ENCODE measurements at places on chromosomes 5 and 9.

- DNase-seq, result no peak
Measured at GRCh38 chr9:76176171-76176570, 218.1 kb downstream of the RFK start.

GRCh38 chr5:60960591-60960990, 15.6 kb downstream of the NDUFAF2 start:
- DNase-seq, result no peak

- DNase-seq, result no peak
Measured at GRCh38 chr5:33691856-33692255, 199.9 kb downstream of the ADAMTS12 start.

GRCh38 chr5:103340717-103341388, 82.3 kb downstream of the MACIR start:
- DNase-seq, result no peak

GRCh38 chr5:133664422-133664821, 52.1 kb upstream of the FSTL4 start:
- no peak for DNase-seq

- DNase-seq, result no peak
Measured at GRCh38 chr5:150256410-150257064, 33.0 kb downstream of the CAMK2A start.

GRCh38 chr5:65749221-65749844, 27.3 kb downstream of the NLN start:
- no peak for DNase-seq

- DNase-seq, result no peak
Measured at GRCh38 chr9:1978941-1979340, 36.2 kb upstream of the SMARCA2 start.

DNA sequence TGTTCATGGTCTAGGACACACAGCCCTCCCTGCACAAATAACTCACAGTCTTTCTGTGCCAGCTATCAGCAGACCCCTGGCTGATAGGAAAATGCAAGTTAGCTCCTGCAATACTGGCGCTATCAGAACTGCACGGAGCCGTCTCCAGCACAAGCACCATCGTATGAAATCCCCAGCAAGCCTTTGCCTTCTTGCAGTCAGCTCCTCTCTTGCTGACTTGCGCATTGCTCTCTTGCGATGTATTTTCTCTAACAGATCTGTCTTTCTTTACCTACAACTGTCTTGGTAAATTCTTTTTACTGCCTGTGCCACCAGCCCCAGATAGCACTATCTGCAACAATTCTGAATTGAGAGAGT, 25.1 kb upstream of the UGCG start:
- no peak for DNase-seq

DNA sequence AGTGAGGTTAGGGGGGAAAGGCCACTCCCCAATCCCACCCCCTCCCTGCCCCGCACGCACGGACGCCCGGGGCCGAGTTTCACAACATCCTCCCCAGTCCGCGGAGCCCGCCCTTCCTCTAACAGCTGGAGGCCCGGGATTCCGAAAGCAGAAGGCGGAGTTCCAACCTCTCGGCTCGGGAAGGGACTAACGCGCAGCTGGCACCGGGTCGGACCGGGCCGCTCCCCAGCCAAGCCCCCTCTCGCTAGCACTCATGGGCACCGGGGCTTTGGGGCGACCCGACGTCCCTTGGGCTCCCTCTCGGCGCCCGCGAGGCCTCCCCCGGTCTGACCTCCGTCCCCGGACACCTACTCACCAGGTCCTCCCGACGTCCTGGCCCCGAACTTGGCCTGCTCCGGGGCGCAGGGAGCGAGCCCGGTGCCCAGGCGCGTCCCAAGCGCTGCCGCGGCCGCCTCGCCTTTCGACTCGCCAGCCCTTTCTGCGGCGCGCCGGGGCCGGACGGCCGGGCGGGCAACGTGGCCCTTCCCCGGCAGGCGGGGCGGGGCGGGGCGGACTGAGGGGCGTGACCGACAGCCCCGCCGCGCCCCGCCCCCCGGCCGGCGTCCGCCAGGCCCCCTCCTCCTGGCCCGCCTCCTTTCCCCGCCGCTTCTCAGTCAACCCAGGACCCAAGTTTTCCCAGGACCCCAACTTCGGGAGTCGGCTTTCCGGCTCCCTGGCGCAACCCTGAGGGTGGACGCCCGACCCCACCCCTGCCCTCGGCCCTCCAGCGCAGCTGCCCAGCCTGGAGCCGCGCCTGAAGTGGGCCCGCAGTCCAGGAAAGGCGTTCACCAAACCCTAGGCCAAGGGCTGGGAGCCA, at the start of gene MGAT1:
TSS of gene MGAT1 (minus strand) at position 482 of the 856 bp plus-strand sequence. CDS start 9,835 bp downstream, outside the sequence.
- peak; percentile 5 for DNase-seq

GRCh38 chr5:147927901-147928300, 21.6 kb upstream of the C5orf46 start:
- DNase-seq, result no peak

All from DMS79 treated with DMSO at 0.1 percent for 48 hours (cell line).